ENCODE measurements at places on chromosomes 7 and 10.

DNA sequence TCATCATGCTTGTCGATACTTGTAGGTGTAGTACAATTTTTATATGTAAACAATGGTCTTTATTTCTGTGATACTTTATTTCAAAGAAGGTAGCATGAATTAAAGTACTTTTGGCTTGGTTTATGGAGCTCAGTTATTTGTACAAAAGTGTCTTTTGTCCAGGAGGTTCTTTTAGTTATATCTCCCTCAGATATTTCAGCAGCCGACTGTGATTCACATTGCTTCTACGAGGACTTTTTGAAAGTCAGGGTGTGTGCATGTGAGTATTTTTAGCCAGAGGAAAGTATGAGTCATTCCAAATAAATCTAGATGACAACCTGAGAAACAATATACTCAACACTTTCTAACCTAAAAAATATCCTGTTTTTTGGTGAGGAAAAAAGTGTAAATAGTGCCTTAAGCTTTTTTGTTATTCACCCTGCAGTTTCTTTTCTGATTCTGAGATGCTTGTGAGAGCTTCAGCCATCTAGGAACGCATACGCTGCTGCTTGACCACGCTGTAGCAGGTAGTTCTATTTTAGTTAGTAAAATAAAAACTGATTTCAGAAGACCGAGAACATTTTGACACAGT lies 595 bp upstream of the SUN1 start:
- no peak for DNase-seq

DNA sequence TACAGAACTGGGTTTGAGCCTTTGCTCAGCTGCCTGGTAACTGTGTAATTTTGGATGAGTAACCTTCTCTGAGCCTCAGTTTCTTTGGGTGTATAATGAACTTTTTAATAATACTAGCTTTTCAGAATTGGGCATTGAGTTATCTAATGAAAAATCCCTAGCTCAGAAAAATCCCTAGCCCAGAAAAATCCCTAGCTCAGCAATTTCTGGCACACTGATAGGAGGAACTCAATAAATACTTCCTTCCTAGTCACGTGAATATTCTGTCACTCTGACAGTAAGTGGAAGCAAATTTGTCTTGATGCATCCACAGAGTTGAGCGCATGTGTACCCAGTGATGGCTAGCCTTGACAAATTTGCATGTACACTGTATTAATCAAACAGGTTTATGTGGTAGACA lies 817.6 kb downstream of the XPNPEP1 start:
- DNase-seq, result no peak

- DNase-seq, result no peak
Observed at GRCh38 chr10:105514106-105514505, 873.0 kb downstream of the SORCS3 start.

DNA sequence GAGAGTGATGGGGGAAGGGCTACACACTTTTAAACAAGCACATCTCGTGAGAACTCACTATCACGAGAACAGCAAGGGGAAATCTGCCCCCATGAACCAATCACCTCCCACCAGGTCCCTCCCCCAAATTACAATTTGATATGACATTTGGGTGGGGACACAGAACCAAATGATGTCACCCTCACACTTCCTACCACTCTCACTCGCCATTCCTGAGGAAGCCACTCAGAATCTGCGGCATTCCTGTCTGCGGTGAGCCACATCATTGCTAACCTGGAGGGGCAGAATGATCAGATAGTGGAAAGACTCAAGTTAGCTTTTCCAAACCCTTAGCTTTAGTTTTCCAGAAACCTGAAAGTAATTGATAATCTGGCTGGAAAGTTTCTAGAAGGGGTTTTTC lies 66.9 kb downstream of the MYO3A start:
- DNase-seq, result no peak

DNA sequence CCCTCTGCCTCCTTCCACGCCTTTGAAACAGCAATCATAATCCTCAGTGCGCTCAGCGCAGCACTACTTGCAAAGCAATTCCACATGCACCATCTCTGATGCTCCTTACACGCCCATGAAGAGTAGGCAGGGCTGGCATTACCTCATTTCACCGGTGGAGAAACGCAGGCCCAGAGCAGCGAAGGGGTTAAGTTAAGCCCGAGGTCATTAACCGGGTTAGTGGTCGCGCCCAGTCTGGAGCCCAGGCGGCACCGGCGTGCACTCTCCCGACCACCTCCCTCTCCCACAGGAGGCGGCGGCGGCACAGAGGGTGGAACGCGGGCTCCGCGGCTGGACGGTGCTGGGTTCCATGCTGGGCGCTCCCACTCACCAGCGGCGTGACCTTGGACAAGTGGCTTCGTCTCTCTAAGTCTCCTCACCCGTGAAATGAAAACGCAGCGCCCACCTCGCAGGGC lies 515 bp downstream of the FASTK start:
- DNase-seq, result peak; percentile 25

DNA sequence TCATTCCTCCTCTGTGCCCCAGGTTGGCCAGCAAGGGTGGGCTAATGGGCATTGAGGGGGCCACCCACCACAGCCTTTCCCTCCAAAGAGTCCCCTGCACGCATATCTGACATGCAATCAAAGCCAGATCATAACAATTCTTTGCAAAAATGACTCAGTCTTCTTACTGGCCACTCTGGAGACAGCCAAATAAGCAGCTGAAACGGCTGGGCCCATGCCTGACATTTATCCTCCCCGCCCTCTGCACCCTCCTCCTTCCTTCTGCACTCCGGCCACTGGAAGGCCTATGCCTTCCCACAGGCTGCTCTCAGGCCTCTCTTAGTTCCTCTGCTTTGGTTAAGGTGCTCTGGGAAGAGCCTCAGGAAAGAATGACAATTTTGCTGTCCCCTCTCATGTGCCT lies 29.2 kb upstream of the NPFFR1 start:
- DNase-seq, result no peak

- DNase-seq, result peak; percentile 78
Observed at GRCh38 chr7:26534649-26535482, 243.2 kb downstream of the SNX10 start.

DNA sequence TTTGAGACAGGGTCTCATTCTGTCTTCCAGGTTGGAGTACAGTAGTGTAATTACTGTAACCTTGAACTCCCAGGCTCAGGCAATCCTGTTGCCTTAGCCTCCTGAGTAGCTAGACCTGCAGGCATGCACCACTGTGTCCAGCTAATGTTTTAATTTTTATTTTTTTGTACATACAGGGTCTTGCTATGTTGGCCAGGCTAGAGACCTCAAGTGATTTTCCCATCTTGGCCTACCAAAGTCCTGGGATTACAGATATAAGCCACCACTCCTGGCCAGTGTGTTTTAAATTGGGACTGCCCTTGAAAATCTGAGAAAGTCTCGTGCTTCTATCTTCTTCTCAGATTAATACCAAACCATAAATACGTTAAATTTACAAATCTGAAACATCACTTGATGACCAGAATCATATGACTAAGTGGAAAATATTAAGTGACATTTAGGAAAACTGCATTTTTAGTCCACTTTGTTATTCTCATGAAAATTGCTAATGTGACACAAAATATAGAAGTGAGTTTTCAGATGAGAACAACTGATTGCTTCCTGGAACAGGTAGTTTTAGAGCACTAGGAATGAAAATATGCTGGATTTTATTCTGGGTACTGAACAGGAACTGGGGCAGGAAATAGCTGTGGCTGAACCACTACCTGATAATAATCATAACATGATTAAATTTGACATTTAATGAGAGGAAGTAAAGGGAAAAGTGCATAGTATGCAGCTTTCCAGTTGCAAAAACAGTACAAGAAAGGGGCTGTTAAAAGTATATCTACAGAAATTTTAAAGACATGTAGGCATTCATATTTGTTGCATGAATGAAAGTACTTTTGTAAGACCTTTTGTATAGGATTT lies 4.2 kb downstream of the PHTF2 start:
- no peak for DNase-seq

DNA sequence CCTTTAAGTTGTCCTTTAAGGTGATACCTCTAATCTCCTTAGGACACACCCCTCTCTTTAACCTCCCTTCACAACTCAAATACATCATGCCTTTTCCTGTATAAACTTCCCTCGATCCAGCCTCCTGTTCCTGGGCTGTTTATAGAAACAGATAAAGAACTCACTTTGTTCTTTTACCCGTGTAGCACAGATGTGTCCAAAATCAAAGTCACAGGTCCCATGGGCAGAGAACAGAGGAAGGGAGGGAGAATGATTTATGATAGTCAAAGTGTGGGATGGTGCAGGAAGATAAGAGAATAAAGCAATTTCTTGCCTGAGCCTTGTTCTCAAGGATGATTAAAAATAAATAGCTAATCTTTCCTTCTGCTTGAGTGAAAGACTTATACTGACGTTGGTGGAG lies 50.3 kb upstream of the CABCOCO1 start:
- peak; percentile 69 for DNase-seq

- no peak for DNase-seq
Observed at GRCh38 chr10:4806534-4806933, 19.5 kb upstream of the AKR1E2 start.

DNA sequence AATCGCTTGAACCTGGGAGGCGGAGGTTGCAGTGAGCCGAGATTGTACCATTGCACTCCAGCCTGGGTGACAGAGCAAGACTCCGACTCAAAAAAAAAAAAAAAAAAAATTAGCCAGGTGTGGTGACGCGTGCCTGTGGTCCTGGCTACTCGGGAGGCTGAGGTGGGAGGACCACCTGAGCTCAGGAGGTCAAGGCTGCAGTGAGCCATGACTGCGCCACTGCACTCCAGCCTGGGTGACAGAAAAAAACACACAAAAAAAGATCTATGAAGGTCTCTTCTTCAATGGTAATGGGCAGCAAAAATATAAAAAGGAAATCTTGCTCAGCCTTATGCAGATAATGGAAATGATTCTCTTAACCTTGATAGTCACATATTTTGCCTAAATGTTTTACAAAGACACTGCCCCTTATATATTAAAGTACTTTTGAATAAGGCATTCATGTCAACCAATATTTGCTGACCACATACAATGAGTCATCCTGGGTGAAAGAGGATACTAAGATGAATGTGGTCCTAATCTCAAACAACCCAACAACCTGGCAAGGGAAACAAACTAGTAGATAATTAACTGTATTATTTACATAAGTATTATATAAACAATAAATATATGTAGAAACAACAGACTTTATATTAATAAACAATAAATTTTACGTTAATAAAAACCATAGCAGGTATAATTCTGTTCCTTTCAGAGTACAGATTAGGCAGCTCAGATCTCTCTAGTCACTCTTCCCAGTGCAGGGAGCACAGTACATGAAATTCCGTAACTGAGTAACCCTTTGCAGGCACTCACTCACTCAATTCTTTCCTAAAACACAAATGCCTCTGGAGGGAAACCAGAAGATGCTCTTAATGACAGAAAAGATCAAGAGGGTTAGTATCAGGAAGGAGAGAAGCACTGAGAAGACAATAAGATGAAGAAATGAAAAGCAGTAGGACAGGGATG lies 8.1 kb downstream of the TOMM7 start:
- DNase-seq, result no peak

DNA sequence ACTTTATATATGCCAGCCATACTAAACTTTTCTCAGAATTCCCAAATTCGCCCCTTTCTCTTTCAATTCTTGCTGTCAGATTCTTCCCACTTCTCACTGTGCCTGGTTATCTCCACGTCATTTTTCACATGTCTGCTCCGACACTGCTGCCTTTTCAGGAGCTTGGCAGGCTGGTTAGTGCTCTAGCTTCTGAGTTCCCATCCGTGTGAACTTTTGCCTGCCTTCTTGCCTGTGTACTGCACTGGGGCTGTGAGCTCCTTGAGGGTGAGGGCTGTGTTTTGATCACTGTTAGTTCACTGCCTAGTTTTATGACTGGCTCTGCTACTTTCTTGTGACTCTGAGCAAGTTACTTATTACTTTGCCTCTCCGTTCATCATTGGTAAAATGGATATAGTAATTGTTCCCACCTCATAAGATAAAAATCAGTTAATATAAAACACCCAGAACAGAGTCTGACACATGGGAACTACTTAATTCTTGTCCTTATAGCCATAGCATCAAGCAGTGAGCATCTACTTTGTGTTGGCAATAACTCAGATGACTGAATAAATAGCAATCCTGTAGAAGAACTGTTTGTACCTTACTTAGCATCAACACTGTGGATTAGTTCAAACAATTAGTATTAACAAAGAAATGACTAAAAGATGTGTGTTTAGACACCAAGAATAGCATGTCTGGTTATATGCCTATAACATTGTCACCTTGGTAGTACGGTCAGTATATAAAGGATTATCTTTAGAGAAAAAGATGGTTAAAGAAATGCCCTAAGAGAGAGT lies 5.5 kb downstream of the GSTO1 start:
- no peak for DNase-seq

GRCh38 chr10:118918587-118918986 lies 110.9 kb upstream of the NANOS1 start:
- no peak for DNase-seq

DNA sequence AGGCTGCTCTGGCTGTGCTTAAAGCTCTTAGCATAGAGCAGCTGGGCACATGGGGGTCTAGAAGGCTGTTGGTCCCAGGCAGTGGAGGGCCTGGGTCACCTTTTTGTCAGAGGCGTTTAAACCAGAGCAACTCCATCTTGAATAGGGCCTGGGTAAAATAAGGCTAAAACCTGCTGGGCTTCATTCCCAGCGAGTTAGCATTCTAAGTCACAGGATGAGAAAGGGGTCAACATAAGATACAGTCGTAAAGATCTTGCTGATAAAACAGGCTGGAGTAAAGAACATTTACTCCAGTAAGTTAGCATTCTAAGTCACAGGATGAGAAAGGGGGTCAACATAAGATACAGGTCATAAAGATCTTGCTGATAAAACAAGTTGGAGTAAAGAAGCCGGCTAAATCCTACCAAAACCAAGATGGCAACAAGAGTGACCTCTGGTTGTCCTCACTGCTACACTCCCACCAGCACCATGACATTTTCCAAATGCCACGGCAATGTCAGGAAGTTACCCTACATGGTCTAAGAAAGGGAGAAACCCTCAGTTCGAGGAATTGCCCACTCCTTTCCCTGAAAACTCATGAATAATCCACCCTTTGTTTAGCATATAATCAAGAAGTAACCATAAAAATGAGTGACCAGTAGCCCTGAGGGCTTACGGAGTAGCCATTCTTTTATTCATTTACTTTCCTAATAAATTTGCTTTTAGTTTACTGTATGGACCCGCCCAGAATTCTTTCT lies 96.8 kb upstream of the PCBD1 start:
- peak; percentile 57 for DNase-seq

DNA sequence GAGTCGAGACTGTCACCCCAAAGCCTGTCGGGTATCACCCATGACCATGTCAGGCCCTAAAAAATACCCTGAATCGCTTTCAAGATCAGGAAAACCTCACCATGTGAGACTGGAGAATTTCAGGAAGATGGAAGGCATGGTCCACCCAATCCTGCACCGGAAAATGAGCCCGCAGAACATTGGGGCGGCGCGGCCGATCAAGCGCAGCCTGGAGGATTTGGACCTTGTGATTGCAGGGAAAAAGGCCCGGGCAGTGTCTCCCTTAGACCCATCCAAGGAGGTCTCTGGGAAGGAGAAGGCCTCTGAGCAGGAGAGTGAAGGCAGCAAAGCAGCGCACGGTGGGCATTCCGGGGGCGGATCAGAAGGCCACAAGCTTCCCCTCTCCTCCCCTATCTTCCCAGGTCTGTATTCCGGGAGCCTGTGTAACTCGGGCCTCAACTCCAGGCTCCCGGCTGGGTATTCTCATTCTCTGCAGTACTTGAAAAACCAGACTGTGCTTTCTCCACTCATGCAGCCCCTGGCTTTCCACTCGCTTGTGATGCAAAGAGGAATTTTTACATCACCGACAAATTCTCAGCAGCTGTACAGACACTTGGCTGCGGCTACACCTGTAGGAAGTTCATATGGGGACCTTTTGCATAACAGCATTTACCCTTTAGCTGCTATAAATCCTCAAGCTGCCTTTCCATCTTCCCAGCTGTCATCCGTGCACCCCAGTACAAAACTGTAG lies 176.2 kb downstream of the RTKN2 start:
- DNase-seq, result no peak

GRCh38 chr7:26556061-26556881 lies 264.6 kb downstream of the SNX10 start:
- no peak for DNase-seq

Data from kidney (tissue), 22 donors.